ENCODE measurements at places on chromosomes 7 and 10. TPM values are rescaled to one million over a fixed set of nuclear protein-coding genes. Genes with fewer than 3 reads are reported as not detected.

Gene HOXA3
- 6.5 TPM for total RNA-seq

Gene CYP2C19
- total RNA-seq = not detected

Gene MARCHF5
- 30.4 TPM for total RNA-seq

Gene ANXA8L1
- total RNA-seq = not detected

Gene ANKRD22
- total RNA-seq = not detected

Gene ASAH2
- total RNA-seq = 0.86 TPM

Gene SLC18A2
- total RNA-seq = not detected

Gene PTPRZ1
- total RNA-seq = not detected

Gene CYP17A1
- total RNA-seq = not detected

Gene ABCB1
- total RNA-seq = 0.57 TPM

Gene SPDYE6
- 0.33 TPM for total RNA-seq

Gene BBS9
- total RNA-seq = 11.1 TPM

Gene AUTS2
- total RNA-seq = 1.6 TPM

Gene MBL2
- not detected for total RNA-seq

Gene SEMA4G
- 1.9 TPM for total RNA-seq

Gene NANOS1
- total RNA-seq = 0.48 TPM

Gene PRPF18
- total RNA-seq = 25.8 TPM

Gene TMEM229A
- total RNA-seq = not detected

Gene ZNF438
- total RNA-seq = 9.8 TPM

Gene NRBF2
- total RNA-seq = 23.4 TPM

Gene GSTK1
- total RNA-seq = 73.5 TPM

Gene LRGUK
- 0.33 TPM for total RNA-seq

Gene SNX13
- total RNA-seq = 33.3 TPM

Gene PRPS1L1
- not detected for total RNA-seq

Gene NEURL1
- total RNA-seq = 0.33 TPM

Gene GRID2IP
- not detected for total RNA-seq

Gene AFAP1L2
- 6.5 TPM for total RNA-seq

Gene NEUROG3
- not detected for total RNA-seq

Gene PTPRE
- 167 TPM for total RNA-seq

Gene VWDE
- not detected for total RNA-seq

Gene PILRB
- total RNA-seq = 24.2 TPM

Gene MUC3A
- total RNA-seq = under 0.01 TPM

Gene RAMP3
- not detected for total RNA-seq

Gene PRKG1
- 2.0 TPM for total RNA-seq

Gene NPY4R
- not detected for total RNA-seq

Gene TWIST1
- under 0.01 TPM for total RNA-seq

Gene ARHGAP19
- 7.8 TPM for total RNA-seq

Gene ANKRD7
- 0.33 TPM for total RNA-seq

Gene LEP
- total RNA-seq = not detected

Gene TRPV5
- 0.10 TPM for total RNA-seq

Gene FGFR2
- total RNA-seq = not detected

Gene PCDH15
- total RNA-seq = 0.19 TPM

Gene ARMC10
- 32.7 TPM for total RNA-seq

Gene GIMAP8
- 49.6 TPM for total RNA-seq

Gene VAX1
- not detected for total RNA-seq

Gene MEOX2
- 35.8 TPM for total RNA-seq

Gene MRLN
- total RNA-seq = not detected

Gene EEPD1
- 0.65 TPM for total RNA-seq

Gene FAM25G
- not detected for total RNA-seq

Gene PDE6C
- total RNA-seq = not detected

Gene C10orf143
- 1.6 TPM for total RNA-seq
